ENCODE measurements at places on chromosomes 7 and 10.

GRCh38 chr7:12620371-12620770 lies 49.9 kb downstream of the SCIN start:
- DNase-seq, result no peak

- peak; percentile 2 for DNase-seq
These were observed 448 bp downstream of the ITGA8 start for GRCh38 chr10:15719049-15719898.

DNA sequence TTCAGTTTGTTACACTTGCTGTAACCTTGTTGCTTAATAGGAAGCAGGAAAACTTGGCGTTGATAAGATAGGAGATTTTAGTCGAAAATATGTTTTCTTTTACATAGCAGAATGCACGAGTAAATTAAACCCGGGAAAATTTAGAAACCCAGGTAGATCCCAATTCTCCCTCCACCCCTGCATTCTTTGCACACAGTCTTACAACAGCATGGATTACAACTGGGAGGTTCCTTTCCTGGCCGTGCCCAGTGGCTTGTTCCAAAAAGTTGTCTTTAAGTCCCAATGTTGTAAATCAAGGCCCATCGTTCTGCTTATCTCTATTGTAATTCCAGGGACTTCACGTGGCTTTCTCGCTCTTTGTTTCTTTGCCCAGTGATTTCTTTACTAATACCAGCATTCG lies 1.1 kb upstream of the DPY19L1 start:
- DNase-seq, result no peak

GRCh38 chr7:132430041-132430855 lies 146.0 kb downstream of the PLXNA4 start:
- no peak for DNase-seq

DNA sequence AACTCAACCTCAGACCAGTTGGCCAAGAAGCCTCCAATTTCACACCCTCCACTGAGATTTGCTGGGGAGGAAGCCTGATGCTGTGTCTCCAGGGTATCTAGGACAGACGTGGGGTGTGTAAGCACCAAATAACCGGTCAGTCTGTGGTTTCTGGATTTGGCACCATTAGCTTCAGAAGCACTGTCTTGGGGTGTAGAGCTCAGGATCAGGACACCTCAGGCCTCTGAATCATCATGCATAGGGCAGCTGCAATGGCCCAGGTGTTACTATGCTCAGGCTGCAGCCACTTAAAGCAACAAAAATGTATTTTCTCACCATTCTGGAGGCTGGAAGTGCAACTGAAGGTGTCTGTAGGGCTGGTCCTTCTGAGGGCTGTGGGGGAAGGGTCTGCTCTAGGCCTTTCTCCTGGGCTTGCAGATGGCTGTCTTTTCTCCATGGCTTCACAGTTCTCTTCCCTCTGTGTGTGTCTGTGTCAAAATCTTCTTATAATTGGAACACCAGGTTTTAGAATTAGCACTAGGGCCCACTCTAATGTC lies 73.4 kb upstream of the SEPHS1 start:
- no peak for DNase-seq

DNA sequence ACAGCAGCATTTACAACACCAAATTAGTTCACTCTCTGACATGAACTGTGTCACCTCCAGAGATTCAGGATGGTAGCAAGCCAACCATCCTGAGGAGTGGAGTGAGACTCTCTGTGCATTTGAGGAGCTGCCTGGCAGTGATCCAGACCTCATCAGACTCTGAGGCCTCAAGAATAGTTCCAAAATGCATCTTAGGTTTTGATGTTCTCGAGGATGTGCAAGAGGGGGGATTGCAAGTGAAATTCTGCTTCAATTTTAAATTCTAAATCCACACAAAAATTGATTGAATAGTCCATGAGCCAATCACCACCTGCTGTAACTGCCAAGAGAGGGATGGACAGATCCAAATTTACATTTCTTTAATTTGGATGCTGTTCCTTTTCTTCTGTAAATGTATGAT lies 49.7 kb downstream of the SLK start:
- no peak for DNase-seq

DNA sequence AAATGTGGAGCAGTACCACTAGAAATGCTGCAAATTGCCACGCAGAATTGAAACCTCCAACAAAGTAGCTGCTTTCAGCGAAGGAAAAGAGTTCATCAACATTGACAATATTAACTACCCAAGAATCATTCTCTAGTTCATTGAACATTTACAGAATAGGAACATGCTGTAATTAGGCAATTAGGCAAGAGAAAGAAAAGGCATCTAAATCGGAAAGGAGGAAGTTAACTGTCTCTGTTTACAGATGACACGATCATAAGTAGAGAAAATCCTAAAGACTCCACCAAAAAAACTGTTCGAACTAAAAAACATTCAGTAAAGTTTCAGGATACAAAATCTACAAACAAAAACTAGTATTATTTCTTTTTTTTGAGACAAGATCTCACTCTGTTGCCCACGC lies 8.9 kb upstream of the PKD1L1 start:
- DNase-seq, result no peak

DNA sequence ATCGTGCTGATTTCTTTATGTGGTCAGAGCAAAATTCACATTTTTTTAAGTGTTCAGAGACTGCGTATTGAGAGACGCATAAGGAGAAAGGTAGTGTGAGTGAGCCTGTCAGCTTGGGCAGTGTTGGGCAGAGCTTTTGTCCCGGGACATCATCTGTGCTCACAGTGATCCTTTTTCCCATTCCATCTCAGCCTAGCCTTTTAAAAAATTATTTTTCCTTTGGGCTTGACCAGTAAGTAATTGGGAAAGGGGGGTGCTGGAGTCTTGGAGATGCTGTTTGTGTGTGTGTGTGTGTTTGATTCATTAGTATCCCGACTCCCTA lies 1.5 kb downstream of the NRF1 start:
- DNase-seq, result no peak

- no peak for DNase-seq
These were observed 260.1 kb upstream of the YAE1 start for GRCh38 chr7:39306016-39306570.

- peak; percentile 73 for DNase-seq
These were observed 54.7 kb upstream of the SYPL1 start for GRCh38 chr7:106166651-106167342.

DNA sequence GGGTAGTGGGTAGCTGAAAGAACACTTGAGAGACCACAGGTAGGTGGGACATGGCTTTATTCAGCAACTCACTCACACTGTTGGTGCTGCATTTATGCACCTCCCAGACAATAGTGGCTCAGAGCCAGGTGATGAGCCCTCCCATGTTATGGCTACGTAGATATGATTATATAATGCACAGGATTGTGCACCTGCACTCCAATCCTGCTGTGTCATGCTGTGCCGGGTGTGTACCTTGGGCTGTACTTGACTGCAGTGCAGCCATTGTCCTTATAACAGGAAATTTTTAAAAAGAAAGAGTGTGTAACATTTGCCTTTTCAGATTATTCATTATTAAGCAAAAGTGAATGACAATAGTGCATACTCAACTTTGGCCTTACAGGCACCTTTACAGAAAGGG lies 366.1 kb upstream of the BMPER start:
- peak; percentile 24 for DNase-seq

- DNase-seq, result no peak
These were observed 189.0 kb downstream of the TCF7L2 start for GRCh38 chr10:113138937-113139585.

GRCh38 chr10:24237801-24238395 lies 29.0 kb downstream of the KIAA1217 start:
- DNase-seq, result no peak

GRCh38 chr10:112803961-112804401 lies 146.1 kb upstream of the TCF7L2 start:
- no peak for DNase-seq

GRCh38 chr7:80601999-80602398 lies 36.4 kb upstream of the CD36 start:
- no peak for DNase-seq

DNA sequence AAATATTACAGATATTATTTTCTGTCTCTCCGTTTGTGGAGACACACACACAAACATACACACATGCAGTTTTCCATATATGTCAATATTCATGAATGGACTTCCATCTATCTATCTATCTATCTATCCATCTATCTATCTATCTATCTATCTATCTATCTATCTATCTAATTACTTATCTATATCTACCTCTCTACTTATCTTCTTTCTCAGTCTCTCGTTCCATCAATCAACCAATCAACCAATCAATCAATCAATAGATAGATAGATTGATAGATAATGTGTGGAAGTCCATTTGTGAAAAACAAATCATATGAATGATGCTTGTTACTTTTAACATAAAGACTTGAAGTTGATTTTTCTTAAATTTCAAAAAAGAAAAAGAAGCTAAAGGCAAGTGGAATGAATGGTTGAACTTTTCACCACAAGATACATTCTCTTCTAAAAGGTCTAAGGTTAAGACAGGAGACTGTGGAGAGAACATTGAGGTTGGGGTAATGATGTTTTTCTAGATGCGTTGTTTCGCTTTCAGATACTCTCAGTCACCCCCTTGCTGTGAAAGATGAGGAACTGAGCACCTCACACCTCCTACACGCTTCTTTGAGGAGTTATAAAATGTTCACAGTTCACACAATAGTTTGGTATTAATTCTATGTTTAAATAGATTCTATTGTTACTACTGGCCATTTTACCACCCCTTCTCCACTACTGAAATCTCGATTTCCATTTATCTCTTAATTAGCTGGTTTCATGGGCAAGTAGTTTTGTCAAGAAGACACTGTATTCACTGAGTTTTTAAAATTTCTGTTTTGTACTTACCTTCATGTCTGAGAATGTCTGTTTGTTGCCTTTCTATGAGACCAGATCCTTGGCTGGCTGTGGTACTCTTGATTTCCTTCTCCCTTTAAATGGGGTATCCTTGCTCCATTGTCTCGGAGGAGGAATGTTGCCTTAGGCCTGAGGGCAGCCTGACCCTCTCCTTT lies 114.1 kb downstream of the EMX2 start:
- DNase-seq, result no peak

GRCh38 chr10:51092402-51092801 lies 18.1 kb downstream of the PRKG1 start:
- no peak for DNase-seq

DNA sequence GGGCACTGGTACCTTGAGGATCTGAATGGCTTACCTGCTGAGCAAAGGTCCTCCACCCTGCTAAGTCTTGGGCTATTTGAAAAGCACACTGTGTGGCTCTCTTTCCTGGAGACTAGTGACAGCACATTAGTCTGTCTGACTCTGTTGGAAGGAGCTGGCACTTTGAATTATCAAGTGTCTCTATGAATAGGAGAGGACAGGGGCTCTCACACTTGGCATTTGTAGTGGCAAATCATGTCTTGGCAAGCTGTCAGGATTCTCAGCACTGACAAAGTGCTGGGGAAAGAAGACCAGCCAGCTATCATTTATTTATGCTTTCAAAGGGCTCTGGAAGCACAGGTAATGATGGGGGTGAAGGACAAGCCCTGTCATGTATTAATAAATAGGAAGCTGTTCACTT lies 62.8 kb downstream of the MTPN start:
- DNase-seq, result no peak

DNA sequence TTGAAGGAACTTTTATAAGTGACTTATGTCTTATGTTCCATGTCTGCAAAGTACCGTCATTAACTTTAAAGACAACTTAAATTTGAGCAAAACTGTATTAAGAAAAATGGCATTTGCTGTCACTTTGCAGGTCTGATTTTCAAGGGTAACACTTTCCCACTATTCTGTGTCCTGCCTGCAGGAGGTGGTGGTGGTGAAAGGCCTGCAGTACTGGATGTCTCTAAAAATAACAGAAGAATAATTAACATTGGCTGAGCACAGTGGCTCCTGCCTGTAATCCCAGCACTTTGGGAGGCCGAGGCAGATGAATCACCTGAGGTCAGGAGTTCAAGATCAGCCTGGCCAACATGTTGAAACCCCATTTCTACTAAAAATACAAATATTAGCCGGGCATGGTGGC lies 13.2 kb upstream of the PTER start:
- DNase-seq, result no peak

DNA sequence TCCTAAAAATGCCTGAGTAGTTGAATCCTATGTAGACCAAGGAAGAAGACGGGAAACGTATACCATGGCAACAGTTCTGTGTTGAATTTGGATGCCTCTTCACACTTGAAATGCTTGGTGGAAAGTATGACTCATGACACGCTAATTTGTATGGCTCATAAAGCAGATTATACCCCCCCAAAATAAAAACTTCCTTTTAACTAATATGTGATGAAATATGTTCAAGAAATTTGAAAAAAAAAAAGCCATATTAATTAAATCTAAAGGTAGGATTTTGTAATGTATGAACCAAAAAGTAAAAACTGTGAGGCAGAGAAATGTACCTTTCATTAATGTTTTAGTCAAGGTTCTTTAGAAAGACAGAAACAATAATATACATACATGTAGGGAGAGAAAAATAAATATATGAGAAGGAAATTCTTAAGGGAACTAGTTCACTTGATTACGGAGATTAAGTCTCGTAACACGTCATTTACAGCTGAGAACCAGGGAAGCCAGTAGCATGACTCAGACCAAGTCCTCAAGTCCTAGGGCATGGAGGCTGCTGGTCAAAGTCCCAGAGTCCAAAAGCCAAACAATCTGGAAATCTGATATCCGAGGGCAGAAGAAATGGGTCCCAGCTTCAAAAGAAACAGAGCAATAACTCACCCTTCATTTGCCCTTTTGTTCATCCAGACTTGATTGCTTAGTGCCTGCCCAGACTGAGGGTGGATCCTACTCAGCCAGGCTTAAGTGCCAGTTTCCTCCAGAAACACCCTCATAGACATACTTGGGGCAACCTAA lies 485.1 kb downstream of the SEMA3D start:
- DNase-seq, result no peak

Data from B cell (primary cell).